GM23248 (cell line): ENCODE measurements at places on chromosomes 2 and 18.

DNA sequence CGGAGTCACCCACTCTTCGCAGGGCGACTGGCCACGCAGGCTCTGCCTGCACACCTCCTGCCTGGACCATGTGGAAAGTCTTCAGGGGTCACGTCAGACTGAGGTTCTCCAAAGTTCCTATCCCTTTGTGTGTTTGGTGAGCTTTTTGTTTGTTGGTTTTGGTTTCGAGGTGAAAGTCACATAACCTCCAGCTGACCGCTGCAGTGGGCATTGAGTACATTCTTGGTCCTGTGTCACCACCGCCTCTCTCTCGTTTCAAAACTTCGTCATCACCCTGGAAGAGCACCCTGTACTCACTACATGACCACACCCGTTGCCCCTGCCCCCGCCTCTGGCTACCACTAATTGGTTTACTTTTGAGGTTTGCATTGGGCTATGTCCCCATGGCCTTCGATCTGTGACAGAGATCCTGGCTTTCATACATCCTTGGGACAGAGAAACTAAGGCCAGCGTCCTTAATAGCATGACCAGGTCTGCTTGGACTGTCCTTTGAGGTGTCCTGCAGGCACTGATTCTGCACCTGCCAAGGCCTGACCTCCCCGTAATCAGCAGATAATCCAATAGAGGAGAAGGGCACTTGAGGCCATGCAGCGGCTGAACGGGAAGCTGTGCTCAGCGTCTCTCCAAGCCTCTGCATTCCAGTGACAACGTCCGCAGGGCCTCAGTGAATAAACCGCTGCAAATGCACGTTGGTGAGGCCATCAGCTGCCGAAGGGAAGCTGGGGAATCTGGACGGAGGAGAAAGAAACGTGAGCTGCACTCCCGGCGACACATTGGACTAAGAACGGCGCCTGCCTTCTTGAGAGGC lies 46.8 kb downstream of the SH3BP4 start:
- no peaks in the 10 kb centered on the region for H3K27me3 ChIP-seq
- H3K27ac ChIP-seq: no peak overlapping the region
- H3K36me3 ChIP-seq: peaks cover 29% of the 10 kb centered on the region; the same call in 1 of the 2 replicates
- DNase-seq: no peak

- H3K4me1 ChIP-seq: no peaks in the 10 kb centered on the region
- peak; percentile 87 for DNase-seq
- H3K27ac ChIP-seq: no peak overlapping the region
Observed at GRCh38 chr18:76709659-76710645, 112.4 kb upstream of the ZNF236 start.

GRCh38 chr2:191622374-191623320 lies 55.3 kb upstream of the NABP1 start:
- no peaks in the 10 kb centered on the region for H3K27me3 ChIP-seq
- H3K36me3 ChIP-seq: no peaks in the 10 kb centered on the region
- peaks cover 29% of the 10 kb centered on the region for H3K4me1 ChIP-seq
- no peak overlapping the region for H3K27ac ChIP-seq
- no peak overlapping the region for H3K4me3 ChIP-seq
- DNase-seq: no peak

DNA sequence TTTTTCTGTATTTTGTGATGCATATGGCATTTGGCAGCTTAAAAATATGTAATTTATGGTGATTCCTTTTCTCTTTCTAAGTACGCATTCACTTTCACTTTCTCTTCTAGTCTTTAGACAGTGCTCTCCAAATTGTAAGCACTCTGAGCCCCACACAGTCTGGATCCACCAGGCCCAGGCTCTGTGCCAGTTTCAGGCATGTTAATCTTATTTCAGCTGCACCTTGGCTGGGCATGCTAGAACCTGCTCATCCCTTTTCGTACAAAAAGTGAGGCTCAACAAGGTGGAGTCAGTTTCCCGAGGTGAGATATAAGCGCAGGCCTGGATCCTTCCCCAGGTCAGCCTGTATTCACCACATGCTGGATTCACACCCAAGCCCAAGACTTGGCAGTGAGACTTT lies 203.9 kb downstream of the MTX2 start:
- no peaks in the 10 kb centered on the region for H3K27me3 ChIP-seq
- peaks cover 20% of the 10 kb centered on the region for H3K4me1 ChIP-seq
- no peaks in the 10 kb centered on the region for H3K36me3 ChIP-seq
- H3K4me3 ChIP-seq: peak overlapping the region; percentile 69
- peak; percentile 77 for DNase-seq

DNA sequence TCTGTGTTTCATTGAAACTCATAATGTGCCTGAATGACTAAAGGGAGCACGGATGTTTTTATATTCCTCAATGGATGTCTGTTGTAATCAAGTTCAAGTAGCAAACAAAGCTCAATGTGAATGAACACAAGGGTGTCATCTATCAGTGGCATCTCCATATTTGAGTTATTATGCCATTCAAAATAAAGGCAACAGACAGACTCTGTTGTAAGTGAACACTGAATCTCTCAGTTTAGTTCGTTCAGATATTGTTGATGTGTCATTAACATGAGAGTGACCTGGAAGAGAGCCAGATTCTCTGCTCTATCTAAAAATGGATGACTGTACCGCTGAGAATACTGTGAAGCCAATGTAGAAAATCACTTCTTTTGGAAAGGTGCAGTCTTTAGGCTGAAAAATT lies 118.7 kb downstream of the NUP35 start:
- no peak overlapping the region for H3K27ac ChIP-seq
- H3K36me3 ChIP-seq: no peaks in the 10 kb centered on the region
- no peaks in the 10 kb centered on the region for H3K4me1 ChIP-seq

GRCh38 chr2:55729136-55729685 lies 35.6 kb upstream of the PNPT1 start:
- no peak overlapping the region for H3K4me3 ChIP-seq
- H3K27me3 ChIP-seq: no peaks in the 10 kb centered on the region
- H3K36me3 ChIP-seq: no peaks in the 10 kb centered on the region
- H3K4me1 ChIP-seq: peaks cover 15% of the 10 kb centered on the region

GRCh38 chr2:128322715-128323554 lies 4.3 kb upstream of the HS6ST1 start:
- no peaks in the 10 kb centered on the region for H3K4me1 ChIP-seq
- H3K36me3 ChIP-seq: no peaks in the 10 kb centered on the region
- no peaks in the 10 kb centered on the region for H3K27me3 ChIP-seq
- no peak overlapping the region for H3K27ac ChIP-seq
- peak overlapping the region; percentile 75; the same call in 1 of the 2 replicates for H3K4me3 ChIP-seq
- DNase-seq: no peak

GRCh38 chr18:62200121-62200914 lies 13.3 kb downstream of the RELCH start:
- no peak for DNase-seq
- H3K27ac ChIP-seq: no peak overlapping the region
- H3K4me3 ChIP-seq: no peak overlapping the region

GRCh38 chr2:120767486-120768005 lies 31.9 kb downstream of the GLI2 start:
- H3K27me3 ChIP-seq: no peaks in the 10 kb centered on the region
- H3K27ac ChIP-seq: no peak overlapping the region
- no peaks in the 10 kb centered on the region for H3K36me3 ChIP-seq
- no peak overlapping the region for H3K4me3 ChIP-seq
- H3K4me1 ChIP-seq: peaks cover 49% of the 10 kb centered on the region

GRCh38 chr2:55159752-55160151 lies 72.3 kb downstream of the CLHC1 start:
- no peaks in the 10 kb centered on the region for H3K36me3 ChIP-seq
- H3K4me1 ChIP-seq: peaks cover 78% of the 10 kb centered on the region
- no peak overlapping the region for H3K27ac ChIP-seq
- no peak overlapping the region for H3K4me3 ChIP-seq
- H3K27me3 ChIP-seq: no peaks in the 10 kb centered on the region

DNA sequence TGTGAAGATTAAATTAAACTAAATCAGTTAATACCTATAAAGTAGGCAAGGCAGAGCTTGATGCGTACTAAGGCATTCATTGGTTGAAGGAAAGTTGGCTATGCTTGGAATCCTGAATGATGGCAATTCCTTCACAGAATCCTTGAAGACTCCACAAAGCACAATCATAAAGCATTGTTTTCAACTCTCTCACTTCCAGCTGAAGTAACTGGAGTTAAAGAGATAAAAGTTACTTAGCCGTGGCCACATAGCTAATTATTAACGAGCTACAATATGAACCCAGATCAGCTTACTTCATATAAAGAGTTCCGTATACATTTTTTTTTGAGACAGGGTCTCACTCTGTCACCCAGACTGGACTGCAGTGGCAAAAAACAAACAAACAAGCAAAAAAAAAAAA lies 483.9 kb upstream of the DDX18 start:
- H3K4me1 ChIP-seq: no peaks in the 10 kb centered on the region
- no peak for DNase-seq
- H3K27ac ChIP-seq: no peak overlapping the region
- H3K36me3 ChIP-seq: no peaks in the 10 kb centered on the region

- no peak overlapping the region for H3K4me3 ChIP-seq
- H3K4me1 ChIP-seq: no peaks in the 10 kb centered on the region
- no peaks in the 10 kb centered on the region for H3K36me3 ChIP-seq
Observed at GRCh38 chr18:51013259-51013658, 16.8 kb upstream of the SMAD4 start.
